ENCODE measurements at places on chromosomes 2 and 18.
A peak's percentile ranks its signal among the peaks of the same experiment; 100 is the strongest.

DNA sequence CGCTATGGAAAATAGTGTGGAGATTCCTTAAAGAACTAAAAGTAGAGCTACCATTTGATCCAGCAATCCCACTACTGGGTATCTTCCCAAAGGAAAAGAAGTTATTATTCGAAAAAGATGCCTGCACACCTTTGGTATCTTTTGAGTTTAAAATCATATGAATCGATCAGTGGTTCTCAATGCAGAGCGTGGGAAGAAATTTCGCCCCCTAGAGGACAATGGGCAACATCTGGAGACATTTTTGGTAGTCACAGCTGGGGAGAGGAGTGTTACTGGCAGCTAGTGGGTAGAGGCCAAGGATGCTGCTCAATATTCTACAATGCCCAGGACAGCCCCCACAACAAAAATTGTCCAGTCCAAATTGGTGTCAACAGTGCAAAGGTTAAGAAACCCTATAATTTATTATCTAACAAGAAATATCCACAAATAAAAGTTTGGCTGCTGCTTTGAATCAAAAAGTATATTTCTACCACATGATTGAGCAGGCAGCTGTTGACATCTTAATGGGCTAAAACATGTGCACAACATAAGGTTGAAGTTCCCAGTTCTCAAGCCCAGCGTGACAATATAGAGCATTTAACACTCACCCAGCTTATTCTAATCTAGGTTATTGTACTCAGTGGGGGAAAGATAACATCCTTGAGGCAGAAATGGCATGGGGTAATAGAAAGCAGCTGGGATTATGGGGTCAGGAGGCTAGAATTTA lies 425.7 kb downstream of the LRATD1 start:
- DNase-seq, result no peak

DNA sequence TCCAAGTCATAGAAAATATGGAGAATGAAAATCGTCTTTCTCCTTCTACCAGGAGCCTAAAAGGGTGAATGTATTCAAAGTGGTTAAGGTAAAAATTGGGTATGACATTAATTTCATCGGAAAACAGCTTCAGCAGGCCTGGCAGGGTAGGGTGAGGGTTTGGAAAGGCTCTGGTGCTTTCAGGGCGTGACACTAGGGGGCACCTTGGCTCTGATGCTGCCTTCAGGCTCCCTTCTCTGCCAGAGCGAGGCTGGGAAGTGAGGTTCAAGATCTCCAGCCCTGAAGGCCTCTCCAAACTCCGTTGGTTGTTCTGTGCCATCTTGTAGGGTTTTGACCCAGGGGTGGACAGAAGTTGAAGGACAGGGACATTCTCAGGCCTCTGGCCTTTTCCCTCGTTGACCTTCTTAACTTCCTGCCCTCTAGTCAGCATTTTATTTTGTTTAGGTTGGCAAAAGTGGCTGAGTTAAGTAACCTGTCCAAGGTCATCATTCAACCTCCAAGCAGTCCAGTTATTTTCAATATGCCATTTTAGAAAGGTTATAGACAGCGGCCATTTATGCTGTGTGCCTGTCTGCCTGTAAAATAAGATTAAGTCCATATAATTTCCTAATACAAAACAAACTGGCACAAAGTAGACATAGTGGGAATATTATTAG lies 40.3 kb downstream of the EML6 start:
- DNase-seq, result no peak

DNA sequence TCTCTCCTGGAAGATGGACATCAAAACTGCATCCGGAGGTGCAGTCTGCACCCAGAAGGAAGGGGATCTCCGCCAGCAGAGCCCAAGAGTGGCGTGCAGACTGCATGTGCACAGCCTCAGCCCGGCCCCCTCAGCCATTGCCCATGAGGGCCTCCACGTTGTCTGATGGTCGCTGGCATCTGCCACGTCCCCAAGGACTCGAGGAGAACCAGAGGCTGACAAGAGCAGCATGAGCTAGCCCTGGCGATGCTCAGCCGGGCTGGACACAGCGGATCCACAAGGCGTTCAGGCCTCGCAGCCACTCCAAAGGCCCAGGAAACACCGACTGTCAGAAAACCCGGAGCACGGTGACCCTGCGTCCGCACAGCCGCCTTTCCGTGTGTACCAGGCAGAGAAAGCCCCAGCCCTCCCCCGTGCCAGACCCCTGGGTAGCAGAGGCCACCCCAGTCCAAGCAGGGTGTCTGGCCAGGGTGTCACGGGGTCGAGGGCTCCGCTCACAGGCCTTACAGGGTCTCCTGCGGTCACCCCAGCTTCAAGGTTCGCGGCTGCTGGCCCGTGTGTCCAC lies 48.3 kb downstream of the SLC66A2 start:
- DNase-seq, result no peak

GRCh38 chr2:120863661-120864320 lies 128.1 kb downstream of the GLI2 start:
- DNase-seq, result no peak

- DNase-seq, result peak; percentile 21
Measured at GRCh38 chr2:180707884-180708205, 272.6 kb upstream of the UBE2E3 start.

GRCh38 chr18:3645384-3646156 lies 195.6 kb downstream of the TGIF1 start:
- DNase-seq, result no peak

- no peak for DNase-seq
Measured at GRCh38 chr2:187658952-187659525, 104.8 kb upstream of the TFPI start.

DNA sequence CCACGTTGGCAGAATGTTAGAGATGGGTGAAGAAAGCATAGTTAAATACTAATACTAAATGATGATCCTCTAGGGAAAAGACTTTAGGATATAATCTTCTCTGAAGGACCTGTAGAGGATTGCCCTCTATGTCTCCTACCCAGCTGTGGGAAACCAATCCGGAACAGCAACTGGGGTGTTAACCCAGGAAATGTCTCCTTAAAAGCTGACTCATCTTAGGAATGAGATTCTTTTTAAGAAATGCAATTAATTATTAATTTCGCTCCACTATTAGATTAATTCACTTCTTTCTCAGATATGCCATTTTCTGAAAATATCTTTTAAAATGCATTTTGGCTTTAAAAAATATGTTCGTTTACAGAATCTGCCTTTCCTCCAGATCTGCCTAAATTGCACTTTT lies 7.4 kb downstream of the SCN3A start:
- peak; percentile 2 for DNase-seq

- no peak for DNase-seq
Measured at GRCh38 chr2:156380117-156380645, 47.7 kb upstream of the NR4A2 start.

DNA sequence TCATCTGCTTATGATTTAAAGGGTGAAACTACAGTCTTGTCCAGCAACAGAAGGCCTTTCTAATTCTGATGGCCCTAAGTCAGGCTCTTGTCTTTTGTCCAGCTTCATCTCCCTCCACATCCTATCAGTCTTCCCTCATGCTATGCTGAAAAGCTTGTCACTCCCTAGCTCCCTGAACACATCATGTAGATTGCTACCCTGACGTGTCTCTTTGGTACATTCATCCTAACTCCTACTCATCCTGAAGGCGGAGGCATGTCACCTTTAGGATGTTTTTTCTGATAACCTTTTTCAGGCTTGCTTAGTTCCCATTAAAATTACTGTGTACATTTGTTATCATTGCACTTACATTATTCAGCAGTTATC lies 78.4 kb upstream of the ARL5A start:
- no peak for DNase-seq

GRCh38 chr2:224870341-224870740 lies 154.2 kb upstream of the CCDC195 start:
- no peak for DNase-seq

All from NCI-H524 treated with DMSO at 0.1 percent for 48 hours (cell line).